Immature natural killer cell (primary cell): ENCODE measurements at places on chromosomes 1 and 21. TPM values are rescaled to one million over a fixed set of nuclear protein-coding genes. Genes with fewer than 3 reads are reported as not detected.

CYP4B1 gene
- polyA plus RNA-seq = not detected

DNA sequence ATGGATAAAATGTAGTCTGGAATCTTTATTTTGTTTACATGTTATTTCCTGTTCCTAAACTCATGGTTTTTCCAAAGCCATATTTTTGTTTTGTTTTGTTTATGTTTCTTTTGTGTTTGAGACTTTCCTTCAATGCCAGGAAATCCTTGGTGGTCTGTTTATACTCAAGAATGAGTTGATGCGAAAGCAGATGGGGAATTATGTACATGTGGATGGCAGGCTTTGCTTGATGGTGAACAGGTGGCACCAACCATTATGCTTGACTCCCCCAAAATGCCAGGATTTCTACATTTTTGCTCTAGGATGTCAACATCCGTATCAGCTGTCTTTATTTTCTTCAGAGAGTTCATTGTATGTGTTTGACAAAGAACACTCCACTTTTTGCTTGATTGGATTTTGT, 448.5 kb downstream of the PRDM2 start:
- DNase-seq = no peak

SLAMF6 gene
- 125 TPM for polyA plus RNA-seq

DNA sequence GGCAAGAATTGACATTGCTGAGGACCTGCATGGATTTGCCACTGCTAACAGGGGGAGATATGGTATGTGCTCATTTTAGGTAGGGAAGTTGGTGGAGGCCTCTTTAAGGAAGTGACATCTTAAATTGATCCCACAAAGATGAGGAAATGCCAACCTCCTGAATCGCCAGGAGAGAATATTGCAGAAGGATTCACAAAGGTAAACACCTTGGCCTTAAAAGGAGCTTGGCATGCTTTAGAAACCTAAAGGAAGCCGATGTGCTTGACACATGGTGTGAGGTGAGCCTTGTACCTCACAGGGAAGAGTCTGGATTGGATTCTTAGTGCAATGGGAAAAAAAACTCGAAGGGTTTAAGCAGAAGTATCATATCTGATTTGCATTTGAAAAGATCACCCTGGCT, 470.5 kb upstream of the DAB1 start:
- no peak for DNase-seq

DNA sequence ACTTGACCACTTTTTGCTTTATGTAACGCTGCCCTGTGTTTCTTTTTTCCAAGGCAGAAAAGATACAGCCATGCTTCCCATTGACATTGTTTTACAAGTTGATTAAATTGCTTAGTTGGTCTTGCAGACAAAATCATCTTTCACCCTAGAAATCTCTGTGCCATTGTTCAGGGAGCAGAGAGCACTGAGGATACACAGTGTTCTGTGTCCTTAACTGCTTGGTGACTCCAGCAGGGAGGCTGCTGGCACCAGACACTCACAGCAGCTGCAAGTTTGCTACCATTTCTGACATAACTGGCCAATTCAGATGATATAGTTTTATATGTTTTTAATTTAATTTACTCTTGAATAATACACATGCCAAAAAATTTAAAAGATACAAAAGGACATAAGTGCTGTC, 118.7 kb downstream of the RGS2 start:
- DNase-seq = no peak

DNA sequence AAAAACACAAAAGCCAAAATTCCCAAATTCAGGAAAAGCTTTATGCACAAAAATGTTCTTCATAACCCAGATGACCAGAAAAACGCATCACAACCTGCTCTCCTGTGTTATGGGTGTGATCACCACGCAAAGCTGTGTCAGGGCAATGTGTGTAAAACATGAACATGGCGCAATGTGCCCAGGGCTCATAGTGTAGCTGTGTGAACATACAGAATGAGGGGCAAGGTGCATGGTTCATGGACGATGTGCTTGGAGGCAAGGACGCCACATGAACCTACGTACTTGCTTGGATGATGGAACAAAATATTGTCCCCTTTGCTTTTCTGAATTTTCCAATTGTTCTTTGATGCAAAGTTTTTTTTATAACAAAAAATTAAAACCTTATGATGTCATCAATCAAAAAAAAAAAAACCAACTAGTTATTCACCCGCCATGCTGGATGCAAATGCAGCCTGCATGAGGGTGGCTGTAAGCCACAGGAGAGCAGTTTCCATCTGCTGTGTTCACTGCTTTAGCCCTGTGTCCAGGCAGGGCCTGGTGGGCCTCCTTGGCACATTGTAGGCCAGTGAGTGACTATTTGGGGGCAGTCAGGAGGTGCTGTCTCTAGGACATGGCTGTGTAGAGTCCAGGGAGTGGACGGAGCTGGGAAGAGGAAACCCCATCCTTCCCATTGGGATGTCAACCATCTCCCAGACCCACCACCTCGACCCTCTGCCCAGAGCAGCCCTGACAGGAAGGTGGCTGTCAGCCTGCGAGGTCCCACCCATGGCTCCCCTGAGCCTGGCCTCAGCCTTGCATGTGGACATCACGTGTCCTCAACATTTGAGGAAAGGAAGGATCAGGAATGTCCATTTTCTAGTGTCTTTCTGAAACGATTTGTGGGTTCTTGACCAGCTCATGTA, 13.6 kb downstream of the KRTAP10-1 start:
- no peak for DNase-seq

GRCh38 chr1:18751425-18751824, 108.0 kb downstream of the TAS1R2 start:
- DNase-seq = no peak

DNA sequence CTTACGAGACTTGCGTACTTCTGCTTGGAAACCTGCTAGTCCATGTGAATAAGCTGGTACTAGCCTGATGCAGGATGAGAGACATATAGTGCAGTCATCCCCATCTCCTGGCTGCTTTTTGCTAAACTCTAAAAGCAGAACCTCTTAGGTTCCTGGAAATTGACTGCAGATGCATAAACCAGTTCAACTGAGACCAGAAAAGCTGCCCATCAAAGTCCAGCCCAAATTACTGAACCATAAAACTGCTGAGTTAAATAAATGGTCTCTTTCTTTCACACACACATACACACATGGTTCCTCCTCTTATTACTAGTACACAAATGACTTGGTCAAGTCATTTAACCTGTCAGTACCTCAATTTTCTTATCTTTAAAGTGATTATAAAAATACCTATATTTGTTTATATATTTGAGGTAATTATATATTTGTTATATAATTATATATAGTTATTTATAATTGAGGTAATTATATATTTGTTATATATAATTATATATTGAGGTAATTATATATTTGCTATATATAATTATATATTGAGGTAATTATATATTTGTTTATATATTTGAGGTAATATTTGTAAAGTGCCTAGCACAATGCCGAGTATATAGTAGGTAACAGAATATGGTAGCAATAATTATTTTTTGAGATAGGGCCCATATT, 25.2 kb upstream of the RABGAP1L start:
- no peak for DNase-seq

DNA sequence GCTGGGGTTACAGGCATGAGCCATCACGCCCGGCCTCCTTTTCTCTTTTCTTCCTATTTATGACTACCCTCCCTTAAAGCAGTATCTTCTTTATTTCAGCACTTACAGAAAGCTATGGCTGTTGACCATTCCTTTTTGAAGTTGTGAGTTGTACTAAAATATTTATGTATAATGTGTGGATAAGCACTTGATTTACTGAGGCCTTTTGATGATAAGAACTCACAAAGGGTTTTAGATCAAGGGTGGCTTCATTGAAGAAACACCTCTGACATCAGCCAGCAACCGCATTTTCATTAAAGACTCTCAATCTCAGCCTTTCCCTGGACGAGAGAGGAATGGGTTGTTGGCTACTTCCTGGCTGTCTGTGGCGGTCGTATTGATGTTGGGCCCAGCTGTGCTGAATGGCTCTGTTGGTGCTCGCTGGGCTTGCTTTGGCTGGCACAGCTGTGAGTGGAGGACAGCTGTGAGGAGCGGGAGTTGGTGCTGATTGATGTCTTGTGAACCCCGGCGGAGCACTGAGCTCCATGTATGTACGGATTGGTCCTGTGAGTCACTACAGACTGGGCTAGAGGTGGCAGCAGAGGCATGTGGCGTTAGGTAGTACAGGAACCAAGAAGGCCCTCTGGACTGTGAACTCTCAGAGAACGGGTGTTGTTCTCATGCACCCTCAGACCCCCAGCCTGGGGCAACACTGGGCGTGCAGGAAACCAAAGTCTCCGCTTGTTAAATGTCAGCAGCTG, 208.8 kb downstream of the KIF26B start:
- peak; percentile 54 for DNase-seq

DYRK3 gene
- polyA plus RNA-seq = not detected

CLCA4 gene
- polyA plus RNA-seq = not detected

DNA sequence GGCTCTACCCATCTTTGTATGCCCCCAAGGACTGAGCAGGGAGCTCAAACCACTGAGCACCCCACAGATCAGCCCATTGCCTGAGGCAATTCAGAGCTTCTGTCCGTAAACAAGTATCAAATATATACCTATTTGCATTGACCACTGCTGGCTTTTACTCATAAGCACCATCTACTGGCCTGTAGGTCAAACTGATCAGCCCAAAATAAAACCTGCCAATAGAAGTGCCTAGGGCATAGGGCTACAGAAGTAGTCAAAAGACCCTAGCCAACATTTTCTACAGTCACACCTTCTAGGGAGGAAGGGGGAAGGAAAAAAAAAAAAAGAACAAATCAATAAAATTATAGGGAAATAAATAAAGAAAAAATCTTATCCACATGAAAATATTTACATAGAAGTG, 5.3 kb upstream of the LCE3D start:
- no peak for DNase-seq

DNA sequence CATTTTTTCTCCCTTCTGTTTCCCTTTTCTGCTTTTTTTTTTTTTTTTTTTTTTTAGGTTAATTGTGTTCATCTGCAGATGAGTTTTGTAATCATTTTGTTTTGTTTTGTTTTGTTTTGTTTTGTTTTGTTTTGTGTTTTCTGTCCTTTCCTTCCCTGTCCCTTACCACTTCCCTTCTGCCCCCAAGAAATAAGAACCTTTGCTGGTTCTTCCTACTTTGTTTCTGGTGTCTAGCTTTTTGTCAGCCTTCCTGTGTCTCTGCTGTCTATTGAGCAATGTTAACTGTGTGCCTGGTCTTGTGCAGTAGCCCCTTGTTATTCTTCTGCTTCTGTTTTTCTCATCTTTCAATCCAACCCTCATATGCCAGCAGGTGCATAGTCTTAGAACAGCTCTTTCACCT, 46.0 kb downstream of the MPZL1 start:
- no peak for DNase-seq

DNA sequence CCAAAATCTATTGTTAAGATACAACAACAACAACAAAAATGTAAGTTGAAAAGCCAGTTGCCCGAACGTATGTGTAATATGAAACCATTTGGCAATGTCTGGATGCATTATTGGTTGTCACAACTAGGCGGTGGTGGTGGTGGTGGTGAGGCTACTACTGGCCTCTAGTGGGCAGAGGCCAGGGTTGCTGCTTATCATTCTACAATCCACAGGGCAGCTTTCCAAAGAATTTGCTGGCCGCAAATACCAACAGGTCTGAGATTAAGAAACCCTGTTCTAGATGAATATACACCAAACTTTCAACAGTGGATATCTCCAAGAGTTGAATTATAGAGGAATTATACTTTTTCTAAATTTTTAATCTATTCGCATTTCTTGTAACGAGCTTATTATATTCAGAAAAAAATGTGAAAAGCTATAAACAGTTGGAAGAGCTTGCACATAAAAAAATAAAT, 26.8 kb upstream of the ZNF697 start:
- DNase-seq = no peak

DNA sequence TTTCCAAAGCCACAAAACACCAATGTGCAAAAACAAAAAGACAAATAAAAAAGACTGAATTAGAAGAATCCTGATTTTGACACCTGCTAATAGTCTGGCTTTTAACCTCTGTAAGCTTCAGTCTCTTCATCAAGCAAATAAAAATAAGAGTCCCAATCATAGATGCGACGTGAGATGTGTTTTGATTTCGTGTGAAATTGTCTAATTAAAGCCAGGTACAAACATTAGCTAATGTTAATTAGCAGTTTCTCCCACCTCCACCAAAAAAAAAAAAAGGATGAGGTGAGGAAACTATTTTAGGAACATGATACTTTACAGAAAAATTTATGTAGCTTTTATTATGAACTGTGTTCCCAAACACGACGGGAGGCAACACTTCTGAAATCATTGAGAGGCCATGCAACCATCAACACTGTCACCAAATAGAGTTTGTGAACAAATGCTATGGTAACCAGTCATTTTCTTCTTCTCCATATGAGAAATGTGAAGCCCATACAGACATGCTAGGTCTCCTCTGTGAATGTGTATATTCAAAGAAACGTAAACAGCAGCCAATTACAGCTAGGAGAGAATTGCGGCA, 6.7 kb upstream of the EVI5 start:
- no peak for DNase-seq

GRCh38 chr1:14413819-14414490, 184.5 kb upstream of the KAZN start:
- DNase-seq = no peak

SIM2 gene
- not detected for polyA plus RNA-seq
